ENCODE measurements at places on chromosomes 13 and 19.

GRCh38 chr19:42563352-42564210 is 31.1 kb downstream of the CEACAM8 start:
- H3K36me3 ChIP-seq: no peaks in the 10 kb centered on the region
- no peak overlapping the region for H3K27ac ChIP-seq
- peaks cover 9% of the 10 kb centered on the region for H3K4me1 ChIP-seq
- H3K4me3 ChIP-seq: no peak overlapping the region
- peaks cover 39% of the 10 kb centered on the region for H3K27me3 ChIP-seq

- H3K27ac ChIP-seq: no peak overlapping the region
- H3K36me3 ChIP-seq: no peaks in the 10 kb centered on the region
- DNase-seq: no peak
- H3K4me3 ChIP-seq: no peak overlapping the region
- H3K4me1 ChIP-seq: no peaks in the 10 kb centered on the region
These were observed 413.1 kb upstream of the ARGLU1 start for GRCh38 chr13:106981051-106981450.

DNA sequence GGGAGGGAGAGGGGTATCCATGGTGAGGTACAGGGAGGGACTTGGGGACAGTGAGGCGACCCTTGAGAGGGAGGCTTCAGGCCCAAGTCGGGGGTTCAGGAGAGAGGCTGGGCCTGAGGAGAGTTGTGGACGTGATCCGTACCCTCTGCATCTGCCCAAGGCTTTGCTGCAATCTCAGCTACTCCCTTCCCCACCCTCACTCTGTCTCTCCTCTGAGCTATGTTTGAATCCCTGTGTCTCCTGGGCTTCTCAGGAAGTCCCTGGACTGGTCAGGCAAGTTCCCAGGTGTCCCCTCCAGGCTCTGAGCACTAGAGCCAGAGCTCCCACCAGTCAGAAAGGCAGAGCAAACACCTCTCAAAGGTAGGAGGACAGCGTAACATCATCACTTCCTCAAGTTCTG is 1.8 kb downstream of the LIN37 start:
- H3K27me3 ChIP-seq: no peaks in the 10 kb centered on the region
- H3K4me1 ChIP-seq: peaks cover 33% of the 10 kb centered on the region
- H3K4me3 ChIP-seq: no peak overlapping the region
- H3K27ac ChIP-seq: no peak overlapping the region

- no peak overlapping the region for H3K4me3 ChIP-seq
- DNase-seq: no peak
- peaks cover 2% of the 10 kb centered on the region for H3K36me3 ChIP-seq
- peaks cover 25% of the 10 kb centered on the region for H3K27me3 ChIP-seq
These were observed 19.7 kb downstream of the SCEL start for GRCh38 chr13:77555246-77555645.

- H3K36me3 ChIP-seq: peaks cover 6% of the 10 kb centered on the region
- no peak for DNase-seq
- H3K4me3 ChIP-seq: no peak overlapping the region
- H3K4me1 ChIP-seq: peaks cover 27% of the 10 kb centered on the region
These were observed 3.7 kb downstream of the POLD1 start for GRCh38 chr19:50387868-50388245.

GRCh38 chr13:42275098-42275471 is 3.1 kb downstream of the AKAP11 start:
- peaks cover 53% of the 10 kb centered on the region for H3K4me1 ChIP-seq
- H3K4me3 ChIP-seq: peak overlapping the region; percentile 19
- DNase-seq: no peak
- H3K27ac ChIP-seq: peak overlapping the region; percentile 100
- H3K27me3 ChIP-seq: no peaks in the 10 kb centered on the region

GRCh38 chr13:23433171-23434153 is at the start of gene SACS:
Gene SACS (minus strand): TSS chr13:23433702. CDS start chr13:23411239, 22,463 bp downstream.
- no peak for DNase-seq
- H3K27me3 ChIP-seq: peaks cover 43% of the 10 kb centered on the region
- H3K4me3 ChIP-seq: peak within 1 kb of the TSS; percentile 19
- H3K36me3 ChIP-seq: peaks cover 3% of the 10 kb centered on the region
- H3K27ac ChIP-seq: no peak within 1 kb of the TSS

DNA sequence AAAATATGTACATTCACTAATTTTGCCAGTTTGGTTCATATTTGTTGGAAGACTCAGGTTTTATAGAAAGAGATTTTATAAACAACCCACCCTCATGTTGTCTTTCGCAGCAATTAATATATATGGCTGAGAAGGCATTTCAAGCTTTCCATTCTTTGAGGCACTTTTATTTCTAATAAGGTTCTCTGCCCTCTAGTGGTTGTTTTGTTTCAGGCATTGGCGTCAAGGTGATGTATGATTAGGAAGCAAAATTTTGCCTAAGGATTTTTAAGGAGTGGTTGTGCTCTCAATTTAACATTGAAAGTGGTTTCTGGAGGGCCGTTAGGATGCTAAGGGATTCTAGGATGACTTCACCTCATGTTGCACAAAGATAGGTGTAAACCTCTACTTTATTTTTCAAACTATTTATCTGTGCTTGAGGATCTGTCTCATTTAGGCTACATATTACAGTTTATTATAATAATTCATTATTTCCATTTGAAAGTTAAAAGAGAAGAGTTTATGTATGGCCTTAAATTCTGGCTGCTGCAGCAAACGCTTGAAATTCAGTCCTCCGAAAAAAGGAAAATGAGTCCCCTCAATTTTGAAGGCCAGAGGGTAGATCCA is 35.9 kb downstream of the OXGR1 start:
- no peak overlapping the region for H3K4me3 ChIP-seq
- no peak for DNase-seq
- no peaks in the 10 kb centered on the region for H3K36me3 ChIP-seq
- no peaks in the 10 kb centered on the region for H3K4me1 ChIP-seq

- H3K4me1 ChIP-seq: peaks cover 13% of the 10 kb centered on the region
- no peak for DNase-seq
- no peaks in the 10 kb centered on the region for H3K27me3 ChIP-seq
- H3K27ac ChIP-seq: no peak overlapping the region
- no peaks in the 10 kb centered on the region for H3K36me3 ChIP-seq
These were observed 66.6 kb downstream of the GADD45B start for GRCh38 chr19:2542341-2543069.

GRCh38 chr13:32976056-32976805 is 40.0 kb upstream of the KL start:
- no peak overlapping the region for H3K27ac ChIP-seq
- no peak overlapping the region for H3K4me3 ChIP-seq
- peaks cover 9% of the 10 kb centered on the region for H3K27me3 ChIP-seq
- H3K4me1 ChIP-seq: no peaks in the 10 kb centered on the region
- no peak for DNase-seq

GRCh38 chr13:36456577-36456976 is 24.3 kb downstream of the CCNA1 start:
- no peak overlapping the region for H3K4me3 ChIP-seq
- no peak overlapping the region for H3K27ac ChIP-seq
- peaks cover 12% of the 10 kb centered on the region for H3K27me3 ChIP-seq
- peaks cover 2% of the 10 kb centered on the region for H3K4me1 ChIP-seq
- DNase-seq: no peak

GRCh38 chr19:3005345-3005744 is 23.7 kb downstream of the TLE2 start:
- no peaks in the 10 kb centered on the region for H3K4me1 ChIP-seq
- H3K4me3 ChIP-seq: no peak overlapping the region
- H3K27me3 ChIP-seq: no peaks in the 10 kb centered on the region

- DNase-seq: no peak
- no peaks in the 10 kb centered on the region for H3K27me3 ChIP-seq
- H3K27ac ChIP-seq: peak overlapping the region; percentile 99
These were observed 3.2 kb downstream of the NAPA start for GRCh38 chr19:47511681-47512080.

GRCh38 chr13:76991796-76992547 is at the start of gene CLN5:
Gene CLN5 (plus strand): TSS chr13:76992081. CDS start chr13:76992099, 18 bp downstream.
- peak; percentile 95 for DNase-seq
- peaks cover 5% of the 10 kb centered on the region for H3K36me3 ChIP-seq
- H3K4me1 ChIP-seq: peaks cover 38% of the 10 kb centered on the region
- H3K4me3 ChIP-seq: peak within 1 kb of the TSS; percentile 96

GRCh38 chr19:40687525-40688016 is 2.9 kb downstream of the NUMBL start:
- H3K4me3 ChIP-seq: no peak overlapping the region
- no peak for DNase-seq
- H3K4me1 ChIP-seq: peaks cover 15% of the 10 kb centered on the region
- H3K27me3 ChIP-seq: no peaks in the 10 kb centered on the region
- peaks cover 10% of the 10 kb centered on the region for H3K36me3 ChIP-seq

DNA sequence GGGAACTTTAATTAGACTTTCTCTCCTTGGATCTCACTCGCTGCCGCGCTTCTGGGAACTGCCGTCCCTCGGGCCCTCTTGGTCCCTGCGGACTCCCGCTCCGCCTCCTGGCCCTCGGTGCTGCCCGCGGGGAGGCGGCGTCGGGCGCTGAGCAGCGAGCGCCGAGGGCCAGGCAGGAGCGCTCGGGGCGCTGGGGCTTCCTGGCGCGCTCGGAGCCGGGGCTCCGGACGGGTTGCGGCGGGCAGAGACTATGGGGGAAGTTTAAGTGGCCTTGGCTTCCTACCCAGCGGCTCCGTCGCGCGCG is 704 bp downstream of the CHST8 start:
- peak overlapping the region; percentile 41 for H3K4me3 ChIP-seq
- peaks cover 7% of the 10 kb centered on the region for H3K36me3 ChIP-seq
- no peaks in the 10 kb centered on the region for H3K4me1 ChIP-seq
- no peak for DNase-seq

GRCh38 chr13:51249255-51249654 is 27.1 kb downstream of the FAM124A start:
- H3K4me1 ChIP-seq: no peaks in the 10 kb centered on the region
- DNase-seq: no peak
- H3K27ac ChIP-seq: no peak overlapping the region
- H3K36me3 ChIP-seq: no peaks in the 10 kb centered on the region
- H3K4me3 ChIP-seq: no peak overlapping the region

DNA sequence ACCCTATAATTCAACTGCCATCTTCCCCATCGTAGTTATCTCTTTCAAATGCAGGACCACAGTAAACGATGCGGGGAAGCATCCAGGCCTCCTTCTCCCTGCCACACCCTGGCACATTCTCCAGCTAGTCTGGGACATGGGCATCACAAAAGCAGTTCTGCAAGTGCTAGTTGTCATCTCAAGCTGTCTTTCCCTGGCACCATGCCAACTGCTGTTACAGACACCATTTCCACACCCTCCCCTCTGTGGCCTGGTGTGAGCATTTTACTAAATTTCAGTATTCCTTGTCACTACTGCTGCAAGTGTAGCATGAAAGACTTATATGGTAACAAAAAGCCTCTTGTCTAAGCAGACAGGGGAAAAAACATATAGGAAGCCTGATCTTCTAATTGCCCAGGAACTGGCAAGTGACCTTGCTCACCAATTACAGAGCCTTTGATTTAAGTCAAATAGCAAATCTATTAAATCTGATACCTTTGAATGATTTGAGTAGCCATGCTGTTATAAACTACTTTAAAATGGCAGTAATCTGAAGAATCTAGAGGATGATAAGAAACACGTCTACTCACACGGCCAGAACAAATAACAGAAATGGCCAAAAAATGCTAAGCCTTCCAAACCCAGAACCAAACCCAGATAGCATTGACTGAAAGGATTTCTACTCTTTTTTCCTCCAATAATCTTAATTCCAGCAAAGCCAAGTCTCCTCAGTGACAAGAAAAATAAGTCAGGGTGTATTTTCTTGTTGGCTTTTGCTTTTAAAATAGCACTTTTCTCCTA is 179.0 kb downstream of the NUFIP1 start:
- H3K4me3 ChIP-seq: no peak overlapping the region
- no peak for DNase-seq
- H3K27me3 ChIP-seq: peaks cover 15% of the 10 kb centered on the region
- no peak overlapping the region for H3K27ac ChIP-seq
- peaks cover under 1% of the 10 kb centered on the region for H3K4me1 ChIP-seq

- peaks cover 2% of the 10 kb centered on the region for H3K4me1 ChIP-seq
- DNase-seq: no peak
- no peak overlapping the region for H3K4me3 ChIP-seq
- H3K27me3 ChIP-seq: peaks cover 11% of the 10 kb centered on the region
- H3K36me3 ChIP-seq: no peaks in the 10 kb centered on the region
These were observed 230.0 kb downstream of the MYO16 start for GRCh38 chr13:108859197-108860012.

GRCh38 chr19:4691373-4691772 is 21.2 kb upstream of the MYDGF start:
- no peaks in the 10 kb centered on the region for H3K4me1 ChIP-seq
- no peaks in the 10 kb centered on the region for H3K27me3 ChIP-seq
- no peak for DNase-seq
- H3K4me3 ChIP-seq: no peak overlapping the region
- no peak overlapping the region for H3K27ac ChIP-seq

GRCh38 chr13:48505597-48506091 is 27.2 kb downstream of the RCBTB2 start:
- DNase-seq: peak; percentile 34
- H3K27ac ChIP-seq: peak overlapping the region; percentile 97
- H3K4me3 ChIP-seq: peak overlapping the region; percentile 84
- H3K36me3 ChIP-seq: peaks cover 3% of the 10 kb centered on the region
- no peaks in the 10 kb centered on the region for H3K27me3 ChIP-seq

- no peaks in the 10 kb centered on the region for H3K27me3 ChIP-seq
- no peaks in the 10 kb centered on the region for H3K4me1 ChIP-seq
- H3K36me3 ChIP-seq: no peaks in the 10 kb centered on the region
- H3K27ac ChIP-seq: no peak overlapping the region
- no peak for DNase-seq
These were observed 418.8 kb downstream of the GPC5 start for GRCh38 chr13:91817250-91817649.

- no peaks in the 10 kb centered on the region for H3K4me1 ChIP-seq
- no peak for DNase-seq
- peaks cover 12% of the 10 kb centered on the region for H3K36me3 ChIP-seq
- H3K27ac ChIP-seq: no peak overlapping the region
- H3K27me3 ChIP-seq: no peaks in the 10 kb centered on the region
These were observed 7.5 kb upstream of the ZNF350 start for GRCh38 chr19:51994048-51994644.

DNA sequence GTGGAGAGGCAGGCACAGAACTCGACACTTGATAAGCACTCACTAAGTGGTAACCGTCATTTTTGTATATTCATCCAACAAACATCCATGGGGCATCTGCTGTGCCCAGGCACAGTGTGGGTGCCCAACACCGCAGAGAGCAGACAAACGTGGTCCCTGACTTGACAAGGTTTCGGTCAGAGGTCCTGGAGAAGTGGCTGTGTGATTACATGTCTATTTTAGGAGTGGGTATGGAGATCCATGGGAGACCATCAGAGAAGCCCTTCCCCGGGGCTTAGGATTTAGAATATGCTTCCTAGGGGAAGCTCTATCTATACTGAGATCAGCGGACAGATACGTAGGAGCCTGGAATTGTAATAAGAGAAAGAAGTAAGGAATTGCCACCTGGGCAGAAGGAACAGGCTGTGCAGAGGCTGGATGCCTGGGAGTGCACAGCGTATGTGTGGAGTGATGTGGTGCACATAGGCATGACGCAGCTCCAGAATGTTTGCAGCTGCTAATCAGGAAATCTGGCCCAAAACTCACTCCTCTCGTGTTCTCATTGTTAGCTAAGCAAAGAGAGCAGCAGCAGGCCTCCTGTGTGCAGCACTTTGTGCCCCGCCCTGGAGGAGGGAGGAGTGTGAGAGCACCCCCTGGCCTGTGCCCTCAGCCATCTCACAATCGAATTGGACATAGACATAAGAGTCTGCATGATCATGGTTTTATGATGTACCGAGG is 23.0 kb upstream of the IRS2 start:
- H3K4me3 ChIP-seq: no peak overlapping the region
- no peak for DNase-seq
- no peak overlapping the region for H3K27ac ChIP-seq
- peaks cover 5% of the 10 kb centered on the region for H3K36me3 ChIP-seq

GRCh38 chr13:66048888-66049287 is 1181.2 kb downstream of the PCDH9 start:
- no peaks in the 10 kb centered on the region for H3K27me3 ChIP-seq
- no peak overlapping the region for H3K4me3 ChIP-seq
- no peaks in the 10 kb centered on the region for H3K36me3 ChIP-seq
- H3K4me1 ChIP-seq: no peaks in the 10 kb centered on the region

Data from T-helper 17 cell (primary cell).